ENCODE measurements at places on chromosomes 1 and 21.

DNA sequence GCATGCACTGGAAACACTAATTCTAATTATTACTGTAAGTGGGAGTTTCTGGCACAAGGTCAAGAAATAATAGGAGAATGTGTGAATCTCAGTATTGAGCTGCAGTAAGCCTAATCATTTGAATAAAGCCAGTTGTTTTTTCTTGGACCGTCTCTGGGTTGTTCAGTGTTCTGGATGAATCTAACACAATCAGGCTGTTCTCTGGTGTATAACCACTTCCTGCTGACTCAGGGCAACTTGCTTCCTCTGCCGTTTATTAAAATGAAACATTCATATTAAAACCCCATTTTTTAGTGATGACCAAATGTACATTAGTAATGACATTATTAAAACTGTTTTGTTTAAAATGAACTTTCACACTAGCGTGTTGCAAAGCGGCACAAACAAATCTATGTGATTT, 273.1 kb upstream of the SNX7 start:
- DNase-seq: peak; percentile 55

DNA sequence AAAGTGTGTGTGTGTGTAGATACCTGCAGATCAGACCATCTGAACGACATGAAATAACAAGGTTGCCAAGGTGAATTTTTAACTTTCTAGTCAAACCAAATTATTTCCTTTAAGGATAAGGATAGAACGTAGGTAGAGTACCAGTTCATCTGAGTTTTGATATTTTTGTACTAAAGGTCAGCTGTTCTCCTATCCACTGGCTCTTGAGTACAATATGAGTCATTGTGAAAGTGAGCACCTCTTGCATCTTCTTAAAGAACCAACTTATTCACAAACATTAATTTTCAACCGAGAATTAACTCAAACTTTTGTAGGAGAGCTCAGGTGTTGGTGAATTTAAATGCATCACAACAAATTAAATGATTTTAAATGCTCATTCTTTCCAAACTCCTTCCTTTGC, 71.5 kb downstream of the IFI44 start:
- no peak for DNase-seq

GRCh38 chr1:243712242-243712641, 137.8 kb downstream of the AKT3 start:
- DNase-seq: no peak

- DNase-seq: no peak
Measured at GRCh38 chr1:240844486-240844885, 232.5 kb upstream of the GREM2 start.

DNA sequence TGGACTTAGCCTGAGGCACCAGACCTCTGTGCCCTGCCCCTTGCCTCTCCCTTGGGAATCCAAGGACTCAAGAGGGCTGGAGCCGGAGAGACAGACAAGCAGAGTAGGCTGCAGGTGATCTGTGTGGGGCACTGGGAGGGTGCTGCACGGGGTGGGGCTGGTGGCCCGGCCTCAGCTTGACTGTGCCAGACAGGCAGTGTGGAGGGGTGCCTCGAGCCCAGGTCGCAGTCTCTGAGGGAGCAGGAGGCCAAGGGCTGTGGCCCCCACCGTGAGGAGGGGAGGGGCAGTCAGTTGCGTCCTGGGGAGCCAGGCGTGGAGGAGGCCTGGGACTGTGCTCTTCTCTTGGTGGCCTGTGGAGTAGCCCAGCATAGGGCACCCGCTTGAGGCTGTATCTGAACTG, 4.0 kb downstream of the GABRD start:
- DNase-seq: no peak

GRCh38 chr21:39168800-39169199, 14.5 kb downstream of the PSMG1 start:
- no peak for DNase-seq

- DNase-seq: no peak
Measured at GRCh38 chr1:15797614-15798390, 9.6 kb downstream of the UQCRHL start.

GRCh38 chr1:164643018-164643417, 84.0 kb downstream of the PBX1 start:
- DNase-seq: no peak

- DNase-seq: no peak
Measured at GRCh38 chr1:170226767-170227166, 81.0 kb downstream of the NTMT2 start.

DNA sequence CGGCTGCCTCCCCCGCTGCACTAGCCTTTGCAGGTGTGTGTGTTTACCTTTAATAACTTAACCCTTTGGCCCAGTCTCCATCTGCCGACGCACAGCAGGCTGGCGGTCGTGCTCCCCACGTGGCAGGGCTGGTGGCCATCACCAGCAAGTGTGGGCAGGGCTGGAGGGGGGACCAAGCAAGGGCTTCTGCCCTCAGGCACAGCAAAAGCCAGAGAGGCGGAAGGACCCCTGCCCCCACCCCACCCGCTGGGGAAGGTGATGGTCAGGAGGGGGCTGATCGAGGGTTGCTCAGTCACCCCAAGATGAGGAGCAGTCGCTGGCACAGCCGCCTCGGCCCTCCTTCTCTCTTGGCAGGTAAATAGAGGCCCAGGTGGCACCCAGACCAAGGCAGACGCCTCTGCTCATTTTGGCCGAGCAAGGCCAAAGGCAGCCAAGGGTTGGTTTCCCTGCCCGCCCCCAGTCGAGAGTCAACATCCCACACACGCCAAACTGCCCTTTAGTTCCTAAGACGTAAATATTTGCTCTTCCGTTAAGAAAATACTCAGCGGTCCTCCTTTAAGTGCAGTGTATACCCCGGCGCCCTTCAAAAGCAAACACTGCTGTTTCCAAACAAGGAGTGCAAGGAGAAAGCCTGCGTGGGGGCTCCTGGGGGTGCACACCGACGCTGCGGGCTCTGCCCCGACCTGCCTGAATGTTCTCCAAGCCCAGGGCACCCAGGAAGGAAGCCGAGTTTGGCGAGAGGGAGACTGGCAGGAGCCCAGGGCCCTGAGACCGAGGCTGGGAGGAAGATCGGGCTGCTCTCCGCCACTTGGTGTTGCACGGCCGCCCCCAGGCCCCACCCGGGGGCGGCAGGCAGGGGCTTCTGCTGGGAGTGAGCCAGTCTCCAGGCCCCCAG, 82.7 kb downstream of the SIK1 start:
- no peak for DNase-seq

DNA sequence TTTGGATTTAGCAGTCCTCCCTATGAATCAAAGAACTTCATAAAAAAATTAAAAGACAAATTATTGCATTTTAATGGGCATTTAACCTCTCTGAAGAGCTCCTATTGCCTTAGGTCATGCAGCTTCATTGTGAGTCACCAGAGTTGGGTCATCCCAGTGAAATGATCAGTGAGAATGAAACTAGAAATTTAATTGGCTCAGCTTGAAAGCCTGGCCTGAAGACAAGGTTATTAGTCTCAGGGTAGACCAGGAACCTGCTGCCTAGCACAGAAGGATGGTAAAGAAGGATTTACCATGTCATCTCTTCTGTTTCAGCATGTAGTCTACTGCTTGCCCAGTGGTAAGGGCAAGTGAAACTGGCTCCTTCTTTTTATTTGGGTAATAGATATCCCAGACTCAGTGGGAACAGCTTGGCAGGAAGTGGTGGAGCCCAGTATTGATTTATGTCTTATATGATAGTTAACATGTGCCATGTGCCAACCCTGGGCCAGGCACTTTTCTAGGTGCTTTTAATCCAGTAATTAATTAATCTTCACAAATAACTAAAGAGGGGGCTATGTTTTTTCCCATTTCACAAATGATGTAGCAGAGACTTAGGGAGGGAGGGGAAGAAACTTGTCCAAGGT, 23.6 kb downstream of the LAMC2 start:
- DNase-seq: peak; percentile 95

DNA sequence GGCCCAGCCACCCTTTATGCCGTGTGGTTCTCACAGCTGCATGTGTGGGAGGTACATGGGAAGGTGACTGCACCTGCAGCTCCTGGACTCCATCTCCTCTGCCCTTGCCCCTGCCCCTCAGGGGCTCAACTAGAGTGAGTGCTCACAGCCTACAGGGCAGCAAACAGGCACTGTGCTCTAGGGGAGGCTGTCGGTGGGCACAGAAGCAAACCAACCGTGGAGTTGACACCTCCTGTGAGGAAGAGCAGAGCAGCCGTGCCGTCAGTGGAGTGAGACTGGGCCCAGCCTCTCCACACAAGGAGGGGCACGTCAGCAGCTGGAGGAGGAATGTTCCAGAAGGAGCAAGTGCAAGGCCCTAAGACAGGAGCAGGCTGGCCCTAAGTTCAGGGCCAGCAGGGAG, 32.7 kb downstream of the BMP8A start:
- no peak for DNase-seq

GRCh38 chr1:20344738-20345137, 54.1 kb downstream of the VWA5B1 start:
- no peak for DNase-seq

DNA sequence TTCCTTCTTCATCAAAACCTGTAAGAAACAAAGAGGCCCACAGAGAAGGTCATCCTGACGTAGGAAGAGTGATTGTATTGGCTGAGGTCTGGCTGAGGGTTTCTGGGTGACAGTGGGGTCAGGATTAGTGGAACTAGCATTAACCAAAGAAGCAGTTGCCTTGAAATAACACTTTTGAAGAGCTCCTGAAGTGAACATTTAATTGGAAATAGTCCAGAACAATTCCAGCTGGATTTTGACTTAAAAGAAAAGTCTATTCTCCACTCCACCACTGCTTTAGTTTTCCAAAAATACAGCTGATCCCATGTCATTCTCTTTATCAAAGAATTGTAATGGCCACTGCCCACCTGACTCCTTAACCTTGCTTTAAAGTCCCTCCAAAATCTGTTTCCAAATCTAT, 27.7 kb downstream of the CASQ2 start:
- DNase-seq: no peak

DNA sequence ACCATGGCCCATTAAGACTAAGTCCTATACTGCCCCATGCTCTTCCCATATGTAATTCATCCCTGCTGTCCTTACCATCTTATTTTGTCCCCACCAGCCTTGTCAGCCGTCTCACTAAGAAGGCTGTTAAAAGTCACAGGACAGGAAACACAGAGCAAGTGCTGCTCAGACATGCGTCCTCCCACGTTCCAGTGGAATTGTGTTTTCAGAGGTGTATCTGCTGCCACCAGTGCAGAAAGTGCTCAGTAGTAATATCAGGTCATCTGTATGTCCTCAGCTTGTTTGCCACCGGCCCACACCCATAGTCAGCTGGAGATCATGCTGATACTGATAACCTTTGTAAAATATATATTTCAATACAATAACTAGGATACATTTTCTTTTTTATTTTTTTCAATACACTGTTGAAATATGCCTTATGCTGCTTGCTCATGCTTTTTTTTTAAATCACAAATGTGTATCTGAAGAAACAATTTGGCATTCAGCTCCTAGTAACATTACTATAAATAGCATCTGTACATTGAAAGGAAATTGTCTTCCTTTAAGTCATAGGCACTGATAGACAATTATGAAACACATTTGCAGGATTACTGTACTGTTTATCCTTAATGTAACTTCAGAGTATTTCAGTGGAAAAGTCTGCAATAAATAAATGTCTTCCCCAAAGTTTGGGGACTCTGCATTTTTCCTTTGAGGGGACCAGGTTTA, 156.9 kb downstream of the EDEM3 start:
- DNase-seq: no peak

GRCh38 chr21:31781737-31782136, 49.8 kb upstream of the SCAF4 start:
- DNase-seq: peak; percentile 50

GRCh38 chr21:38221594-38221993, 35.2 kb upstream of the KCNJ15 start:
- no peak for DNase-seq

- peak; percentile 82 for DNase-seq
Measured at GRCh38 chr1:107648071-107648470, 316.9 kb downstream of the VAV3 start.

GRCh38 chr1:245046315-245046714, 108.5 kb upstream of the KIF26B start:
- no peak for DNase-seq

DNA sequence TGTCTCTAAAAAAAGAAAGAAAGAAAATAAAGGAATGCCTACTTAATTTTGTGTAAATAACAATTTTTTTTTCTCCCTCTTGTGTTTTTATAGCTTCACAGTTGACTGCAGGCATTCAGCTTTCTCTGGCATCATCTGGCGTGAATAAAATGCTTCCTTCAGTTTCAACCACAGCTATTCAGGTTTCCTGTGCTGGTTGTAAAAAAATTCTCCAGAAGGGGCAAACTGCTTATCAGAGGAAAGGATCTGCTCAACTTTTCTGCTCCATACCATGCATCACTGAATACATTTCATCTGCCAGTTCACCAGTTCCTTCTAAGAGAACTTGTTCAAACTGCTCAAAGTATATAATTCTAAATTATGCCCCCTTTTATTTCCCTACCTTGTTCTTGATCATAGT, 18.0 kb downstream of the ZMYM1 start:
- peak; percentile 8 for DNase-seq

- no peak for DNase-seq
Measured at GRCh38 chr1:16134066-16134801, 21.6 kb downstream of the EPHA2 start.

GRCh38 chr1:147834181-147834580, 68.4 kb upstream of the GJA8 start:
- no peak for DNase-seq

DNA sequence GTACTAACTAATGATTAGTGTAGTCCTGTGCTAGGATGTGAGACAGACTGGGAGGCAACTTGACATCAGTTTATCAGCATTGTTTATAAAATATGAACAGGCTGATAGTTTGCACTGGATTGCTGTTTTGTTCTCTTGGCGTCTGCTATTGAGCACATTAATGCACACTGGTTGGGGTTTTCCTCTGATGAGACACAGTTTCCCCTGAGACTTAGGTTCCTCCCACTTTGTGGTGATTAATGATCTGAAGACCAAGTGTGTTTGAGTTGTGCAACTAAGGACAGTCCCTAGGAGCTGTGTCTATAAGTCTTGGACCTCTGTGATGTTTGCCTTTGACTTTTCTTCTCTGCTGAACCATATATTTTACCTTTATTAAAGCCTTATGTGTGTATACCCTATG, 1015.4 kb downstream of the AMY1C start:
- no peak for DNase-seq

- no peak for DNase-seq
Measured at GRCh38 chr1:68180441-68181164, 51.7 kb downstream of the WLS start.

- DNase-seq: no peak
Measured at GRCh38 chr1:230270559-230271281, 155.4 kb downstream of the PGBD5 start.
